Cerebellum (tissue), 4 donors: ENCODE measurements at places on chromosomes 1 and 21.

GRCh38 chr1:226975259-226976250, 35.5 kb downstream of the COQ8A start:
- DNase-seq, result no peak

DNA sequence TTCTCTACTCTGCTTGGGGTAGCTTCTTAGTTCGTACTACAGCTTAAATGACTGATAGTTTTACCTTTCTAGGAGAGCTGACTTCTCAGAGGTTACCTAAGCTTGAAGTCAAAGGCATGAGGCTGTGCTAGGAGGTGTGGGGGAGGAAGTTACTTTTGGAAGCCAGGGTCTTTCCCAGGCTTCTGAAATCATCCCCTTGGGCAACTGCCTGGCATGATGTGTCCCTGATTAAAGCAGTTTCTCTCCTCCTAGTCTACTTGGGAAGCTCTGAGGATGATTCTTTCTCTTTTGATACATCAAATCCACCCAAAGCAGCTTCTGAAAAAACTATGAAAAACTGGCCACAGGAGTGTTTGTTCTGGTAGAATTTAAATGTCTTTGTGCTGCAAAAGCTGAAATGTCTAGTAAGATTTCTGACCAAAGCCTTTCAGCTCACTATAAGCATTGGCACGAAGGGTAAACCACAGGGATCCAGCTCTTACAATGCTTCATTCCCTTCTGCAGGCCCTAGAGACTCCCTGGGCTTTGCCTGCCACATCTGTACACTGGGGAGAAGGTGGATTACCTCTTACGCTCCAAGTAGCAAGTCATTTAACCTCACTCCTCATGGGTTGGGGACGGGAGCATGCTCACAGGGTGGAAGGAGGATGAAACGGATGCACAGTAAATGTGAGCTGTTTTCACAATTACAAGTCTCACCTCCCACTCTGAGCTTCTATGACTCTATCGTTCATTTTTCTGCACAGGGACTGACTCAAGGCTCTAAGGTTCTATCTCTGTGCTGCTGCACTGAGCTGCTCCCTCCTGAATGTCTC, 59.6 kb downstream of the RUNX1 start:
- no peak for DNase-seq

DNA sequence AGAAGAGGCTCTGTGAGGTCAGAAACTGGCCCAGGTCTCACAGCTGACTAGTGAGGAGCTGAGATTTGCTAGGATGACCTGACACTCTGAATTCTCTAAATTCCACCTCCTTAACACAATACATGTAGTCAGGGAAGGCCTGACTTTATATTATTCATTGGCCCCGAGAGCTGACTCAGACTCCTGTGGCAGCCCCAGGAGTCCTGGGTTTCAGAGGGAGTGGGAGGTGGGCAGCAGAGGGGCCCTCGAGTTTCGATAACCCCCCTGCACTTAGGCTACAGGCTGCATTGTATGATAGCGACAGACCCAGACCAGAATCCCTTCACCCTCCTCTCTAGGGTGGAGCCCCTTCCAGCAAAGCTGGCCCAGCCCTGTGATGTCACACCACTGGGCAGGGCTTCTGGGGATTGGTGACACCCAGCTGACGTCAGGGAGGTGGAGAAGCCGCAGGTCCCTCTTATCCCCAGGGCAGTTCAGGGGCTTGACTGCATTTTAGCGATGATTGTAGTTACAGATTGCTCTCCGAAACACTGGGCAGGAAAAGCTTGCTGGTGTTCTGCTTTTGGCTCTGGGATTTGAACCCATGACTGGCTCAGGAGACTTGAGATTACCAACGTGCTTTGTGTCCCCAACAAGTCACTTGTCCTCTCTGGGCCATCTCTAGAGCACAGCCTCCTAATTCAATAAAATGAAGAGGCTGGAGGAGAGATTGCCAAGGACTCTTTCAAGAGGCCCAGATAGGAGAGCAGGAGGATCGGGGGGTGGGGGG, 17.0 kb upstream of the GPR37L1 start:
- DNase-seq, result no peak

DNA sequence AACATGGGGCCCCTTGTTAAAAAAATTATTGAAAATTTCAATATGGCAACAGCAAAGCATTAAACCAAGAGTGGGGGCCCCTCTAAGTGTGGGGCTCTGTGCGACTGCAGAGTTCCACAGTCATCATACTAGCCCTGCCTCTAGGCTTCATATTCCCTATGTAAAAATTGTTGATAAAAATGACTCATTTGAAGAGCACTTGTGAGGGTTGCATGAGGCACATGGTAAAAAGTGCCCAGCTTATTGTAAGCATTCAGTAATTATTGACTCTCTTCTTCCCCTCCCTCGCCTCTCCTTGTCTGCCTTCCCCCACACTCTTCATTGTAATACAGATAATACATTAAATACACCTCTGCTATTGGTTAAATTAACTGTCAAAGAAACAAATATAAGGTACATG, 86.7 kb upstream of the PTBP2 start:
- DNase-seq, result no peak

GRCh38 chr1:185500001-185500626, 183.1 kb upstream of the IVNS1ABP start:
- DNase-seq, result no peak

DNA sequence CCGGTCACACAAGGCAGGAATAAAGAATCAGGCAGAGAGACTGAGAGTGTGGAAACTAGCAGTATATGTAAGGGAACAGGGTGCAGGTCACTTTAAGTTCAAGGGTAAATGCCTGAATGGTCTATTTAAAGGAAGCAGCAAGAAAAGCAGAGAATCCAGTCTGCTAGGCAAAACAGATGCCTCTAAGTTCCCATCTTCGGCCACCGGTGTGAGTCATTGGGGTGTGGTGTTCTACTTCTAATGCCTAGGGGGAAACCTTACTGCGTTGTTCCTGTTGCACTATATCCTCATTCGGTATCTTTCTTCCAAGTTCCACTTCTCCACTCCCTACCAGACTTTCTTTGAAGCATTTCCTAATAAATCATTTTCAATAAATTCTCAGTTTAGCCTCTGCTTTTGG, 259.9 kb downstream of the HHIPL2 start:
- DNase-seq, result no peak

DNA sequence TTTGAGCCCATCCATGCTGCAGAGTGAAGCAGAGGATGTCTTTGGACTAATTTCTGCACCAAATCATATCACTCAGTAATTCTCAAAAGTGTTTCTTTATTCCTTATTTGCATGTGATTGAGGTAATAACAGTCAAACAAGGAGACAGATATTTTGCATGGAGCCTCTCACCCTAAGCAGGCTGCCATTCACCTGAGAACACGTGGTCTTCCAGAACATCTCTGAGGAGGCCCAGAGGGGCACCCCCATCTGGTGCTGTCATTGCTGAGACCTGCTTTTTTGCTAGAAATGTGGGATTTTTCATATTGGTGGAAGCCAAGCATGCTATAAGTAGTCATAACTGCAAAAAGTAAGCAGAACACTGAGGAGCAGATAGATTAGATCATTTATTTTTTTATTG, 7.7 kb downstream of the SLC37A1 start:
- DNase-seq, result no peak

- DNase-seq, result no peak
Observed at GRCh38 chr1:18965206-18966173, 9.0 kb upstream of the IFFO2 start.

- no peak for DNase-seq
Observed at GRCh38 chr1:198612471-198613260, 26.2 kb upstream of the PTPRC start.

GRCh38 chr21:33317786-33318486, 6.8 kb upstream of the IFNAR1 start:
- no peak for DNase-seq

GRCh38 chr1:43554444-43554992, 23.8 kb downstream of the PTPRF start:
- DNase-seq, result no peak

DNA sequence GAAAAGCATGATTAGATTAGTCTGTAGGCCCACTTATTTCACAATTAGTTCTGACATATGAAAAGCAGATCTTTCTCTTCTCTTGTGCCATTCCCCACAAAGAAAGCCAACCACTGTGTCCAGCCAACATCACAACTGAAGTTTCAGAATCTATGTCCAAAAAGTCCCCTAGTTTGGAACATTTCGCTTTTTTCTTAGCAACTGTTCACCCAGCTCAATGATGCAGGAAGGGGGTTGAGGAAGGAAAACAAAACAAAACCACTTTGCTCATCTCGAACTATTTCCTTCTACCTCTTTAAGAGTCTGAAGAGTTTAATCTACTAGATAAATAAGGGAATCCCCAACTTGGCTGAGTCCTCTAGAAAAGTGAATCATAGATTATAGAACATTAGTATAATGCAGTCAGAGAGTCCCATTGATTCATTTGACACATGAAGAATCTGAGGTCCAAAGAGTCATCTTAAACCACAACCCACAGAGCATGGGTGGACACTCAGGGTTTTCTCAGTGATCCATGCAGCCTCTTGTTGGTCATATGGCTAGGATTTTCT, 159.3 kb upstream of the SGIP1 start:
- no peak for DNase-seq

DNA sequence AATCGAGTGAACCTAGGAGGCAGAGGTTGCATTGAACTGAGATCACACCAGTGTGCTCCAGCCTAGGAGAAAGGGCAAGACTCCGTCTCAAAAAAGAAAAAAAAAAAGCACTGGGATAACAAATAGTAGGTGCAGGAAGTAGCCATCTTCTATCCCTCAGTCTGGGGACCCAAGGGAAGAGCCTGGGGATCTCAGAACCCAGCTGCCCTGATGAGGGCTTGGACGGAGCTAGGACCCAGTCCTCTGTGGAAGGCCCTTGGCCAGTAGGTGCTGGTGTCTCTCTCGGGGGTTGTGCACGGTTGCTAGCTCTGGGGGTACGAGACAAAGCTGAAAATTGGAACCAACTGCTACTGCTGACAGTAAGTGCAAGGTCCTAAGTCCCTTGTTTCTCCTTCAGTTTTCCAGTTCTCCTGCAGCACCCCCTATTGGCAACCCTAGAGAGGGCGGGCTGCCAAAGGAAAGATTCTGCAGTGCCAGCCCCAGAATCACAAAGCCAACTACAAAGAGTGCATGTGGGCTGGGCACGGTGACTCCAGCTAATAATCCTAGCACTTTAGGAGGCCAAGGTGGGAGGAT, 57.6 kb upstream of the KIF1B start:
- DNase-seq, result peak; percentile 40

DNA sequence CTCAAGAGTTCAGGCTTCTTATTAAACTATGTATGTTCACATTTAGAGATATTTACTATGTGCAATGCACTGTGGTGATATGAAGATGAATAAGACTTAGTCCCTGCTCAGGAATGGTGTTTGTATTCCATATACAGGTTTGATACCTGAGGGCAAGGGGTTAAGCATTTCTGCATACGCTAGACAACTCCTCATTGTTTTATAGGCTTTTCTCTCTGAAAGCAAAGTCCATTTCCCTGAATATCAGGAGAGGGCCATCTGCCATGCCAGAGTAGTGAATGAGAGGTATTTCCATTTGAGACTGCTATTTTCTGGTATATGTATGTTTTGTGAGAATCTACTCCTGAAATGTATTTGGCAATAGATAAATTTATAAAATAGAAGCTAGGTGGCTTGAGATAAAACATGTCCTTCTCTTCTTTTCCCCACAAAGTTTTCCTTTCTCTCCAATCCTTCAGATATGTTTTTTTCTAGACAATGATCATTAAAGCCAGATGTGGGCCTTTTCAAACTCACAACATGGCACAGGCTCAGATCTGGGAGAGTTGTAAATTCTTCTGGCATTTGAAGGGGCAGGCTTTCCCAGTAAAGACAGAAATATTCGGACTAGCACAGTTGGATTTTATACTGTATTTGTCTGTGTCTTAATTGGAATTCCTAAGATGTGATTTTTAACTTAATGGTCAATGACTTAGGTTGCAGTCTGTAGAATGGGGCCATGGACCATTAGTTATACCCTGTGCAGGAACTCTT, 73.3 kb upstream of the WDR26 start:
- no peak for DNase-seq

DNA sequence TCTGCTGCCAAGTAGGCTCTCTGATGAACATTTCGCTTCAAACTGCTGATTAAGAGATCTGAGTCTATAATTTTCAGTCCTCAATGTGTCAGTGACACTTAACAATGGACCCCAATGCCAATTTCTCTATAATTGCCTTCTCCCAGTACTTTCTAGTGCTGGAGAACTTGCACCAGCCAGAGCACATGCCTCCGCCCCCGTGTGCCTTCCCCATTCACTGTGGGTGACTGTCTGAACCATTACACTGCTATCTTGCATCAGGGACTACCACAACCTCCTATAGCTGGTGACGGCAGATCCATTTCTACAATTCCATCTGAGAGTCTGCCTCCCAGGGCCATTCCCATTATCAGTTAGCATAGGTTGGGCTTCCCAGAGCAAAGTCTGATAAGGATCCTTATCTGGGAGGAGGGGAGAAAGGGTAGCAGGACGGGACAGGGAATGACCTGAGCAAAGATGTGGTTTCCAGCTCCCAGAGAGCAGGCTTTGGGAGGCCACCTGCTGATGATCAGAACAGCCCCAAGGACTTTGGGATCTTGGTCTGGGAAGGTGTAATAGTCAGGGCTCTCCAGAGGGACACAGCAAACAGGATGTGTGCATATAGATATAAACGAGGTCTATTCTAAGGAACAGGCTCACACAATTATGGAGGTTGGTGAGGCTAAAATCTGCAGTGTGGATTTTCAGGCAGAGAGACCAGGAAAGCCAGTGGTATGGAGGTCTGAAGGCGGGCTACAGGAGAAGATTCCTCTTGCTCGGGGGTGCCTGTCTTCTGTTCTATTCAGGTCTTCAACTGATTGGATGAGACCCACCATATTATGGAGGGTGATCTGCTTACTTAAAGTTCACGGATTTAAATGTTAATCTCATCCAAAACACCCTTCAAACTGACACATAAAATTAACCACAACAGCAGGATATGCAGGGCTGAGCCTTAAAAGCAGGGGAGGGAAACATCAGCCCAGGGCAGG, 238.2 kb downstream of the PTPRU start:
- no peak for DNase-seq

GRCh38 chr21:35528116-35529042, 479.3 kb upstream of the RUNX1 start:
- DNase-seq, result no peak

DNA sequence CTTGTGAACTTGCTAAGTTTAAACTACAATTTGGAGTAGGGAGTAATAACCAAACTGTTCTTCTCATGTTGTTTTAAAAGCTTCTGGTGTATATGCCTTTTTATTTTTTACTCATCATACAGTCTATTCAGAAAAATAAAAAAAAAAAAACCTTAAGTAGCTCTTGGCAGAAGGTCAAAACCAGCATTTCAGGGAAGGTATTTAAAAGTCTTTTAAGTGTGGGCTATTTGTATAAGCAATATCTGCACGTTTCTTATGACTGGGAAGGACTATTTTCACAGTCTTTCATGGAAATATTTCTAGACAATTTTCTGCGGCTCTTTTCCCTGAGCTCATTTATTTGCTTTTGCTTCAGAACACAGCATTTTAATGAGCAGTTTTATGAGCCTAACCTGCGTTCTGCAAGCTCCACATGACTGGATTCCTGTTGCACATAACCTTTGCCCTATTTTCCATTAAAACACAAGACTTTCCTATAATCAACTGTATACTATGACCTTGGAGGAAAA, 60.9 kb upstream of the C1orf105 start:
- DNase-seq, result no peak

DNA sequence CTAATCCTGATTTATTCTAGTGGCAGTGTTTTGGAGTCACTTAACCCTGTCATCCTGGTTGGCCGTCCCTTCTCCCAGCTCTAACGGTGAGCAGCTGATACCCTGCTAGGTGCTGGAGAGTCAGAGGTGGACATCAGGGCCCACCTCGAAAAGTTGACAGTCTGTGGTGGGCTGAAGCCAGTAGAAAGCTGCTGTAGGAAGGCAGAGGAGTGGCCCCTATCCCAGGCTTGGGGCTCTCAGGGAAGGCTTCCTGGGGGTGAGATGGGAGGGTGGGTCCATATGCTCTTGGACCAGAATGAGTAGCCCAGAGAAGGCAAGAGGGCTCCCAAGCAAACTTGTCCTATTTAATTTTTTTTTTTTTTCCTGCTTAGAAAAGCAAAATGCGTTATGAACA, 475 bp upstream of the RPL5 start:
- peak; percentile 5 for DNase-seq
